ENCODE measurements at places on chromosomes 7 and 10. TPM values are rescaled to one million over a fixed set of nuclear protein-coding genes. Genes with fewer than 3 reads are reported as not detected.

DNA sequence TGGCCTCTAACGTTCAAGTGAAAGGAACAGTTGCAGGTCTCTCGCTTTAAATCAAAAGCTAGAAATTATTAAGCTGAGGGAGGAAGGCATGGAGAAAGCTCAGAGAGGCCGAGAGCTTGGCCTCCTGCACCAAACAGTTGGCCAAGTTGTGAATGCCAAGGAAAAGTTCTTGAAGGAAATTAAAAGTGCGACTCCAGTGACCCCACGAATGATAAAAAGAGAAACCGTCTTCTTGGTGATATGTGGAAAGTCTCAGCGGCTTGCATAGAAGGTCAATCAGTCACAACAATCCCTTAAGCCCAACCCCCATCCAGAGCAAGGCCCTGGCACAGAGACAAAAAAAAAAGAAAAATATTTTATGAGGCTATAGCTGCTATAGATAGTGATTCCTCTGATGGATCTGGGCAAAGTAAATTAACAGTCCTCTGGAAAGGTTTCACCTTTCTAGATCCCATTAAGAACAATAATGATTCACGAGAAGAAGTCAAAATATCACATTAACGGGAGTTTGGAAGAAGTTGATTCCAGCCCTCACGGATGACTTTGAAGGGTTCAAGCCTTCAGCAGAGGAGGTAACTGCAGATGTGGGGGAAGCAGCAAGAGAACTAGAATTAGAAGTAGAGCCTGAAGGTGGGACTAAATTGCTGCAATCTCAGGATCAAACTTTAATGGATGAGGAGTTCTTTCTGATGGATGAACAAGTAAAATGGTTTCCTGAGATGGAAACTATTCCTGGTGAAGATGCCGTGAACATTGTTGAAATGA lies 42.5 kb upstream of the INPP5A start:
- no peak for DNase-seq

- DNase-seq: peak; percentile 11
Observed at GRCh38 chr10:99629625-99629978, 9.4 kb upstream of the SLC25A28 start.

DNA sequence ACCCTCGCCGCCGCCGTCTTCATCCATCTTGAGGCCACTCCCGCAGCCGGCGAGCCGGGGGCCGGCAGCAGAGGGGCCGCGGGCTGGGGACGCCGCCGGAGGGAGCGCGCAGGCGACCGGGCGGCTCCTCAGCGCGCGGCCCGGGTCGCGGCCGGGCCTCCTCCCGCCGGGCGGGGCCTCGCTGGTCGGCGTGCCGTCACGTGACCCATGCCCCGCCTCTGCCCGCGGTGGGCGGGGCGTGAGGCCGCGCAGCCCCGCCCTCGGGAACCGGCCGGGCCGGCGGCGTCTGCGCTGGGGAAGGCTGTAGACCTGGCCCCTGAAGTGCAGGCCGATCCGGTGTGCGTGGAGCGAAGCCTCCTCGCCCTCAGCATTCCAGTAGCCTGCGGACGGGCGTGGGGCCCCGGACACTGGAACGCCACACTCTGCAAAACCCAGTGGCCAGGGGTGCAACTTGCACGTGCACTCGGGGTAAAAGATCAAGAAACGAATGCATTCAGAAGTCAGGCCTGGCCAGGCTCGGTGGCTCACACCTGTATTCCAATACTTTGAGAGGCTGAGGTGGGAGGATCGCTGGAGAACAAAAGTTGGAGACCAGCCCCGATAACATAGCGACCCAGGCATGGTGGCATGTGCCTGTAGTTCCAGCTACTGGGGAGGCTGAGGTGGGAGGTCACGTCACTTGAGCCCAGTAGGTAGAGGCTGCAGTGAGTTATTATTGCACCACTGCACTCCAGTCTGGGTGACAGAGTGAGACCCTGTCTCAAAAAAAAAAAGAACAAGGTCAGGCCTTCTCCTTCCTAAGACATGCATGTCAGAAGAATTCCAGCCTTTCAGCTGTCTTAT lies at the start of gene CYTH3:
Gene CYTH3 (minus strand): TSS at position 144 of the 843 bp plus-strand sequence. CDS start 117 bp downstream, at position 27.
- DNase-seq: peak; percentile 75

NODAL gene
- polyA plus RNA-seq: 0.41 TPM

GSTO2 gene
- polyA plus RNA-seq: 43.3 TPM

ACSM6 gene
- not detected for polyA plus RNA-seq

DNA sequence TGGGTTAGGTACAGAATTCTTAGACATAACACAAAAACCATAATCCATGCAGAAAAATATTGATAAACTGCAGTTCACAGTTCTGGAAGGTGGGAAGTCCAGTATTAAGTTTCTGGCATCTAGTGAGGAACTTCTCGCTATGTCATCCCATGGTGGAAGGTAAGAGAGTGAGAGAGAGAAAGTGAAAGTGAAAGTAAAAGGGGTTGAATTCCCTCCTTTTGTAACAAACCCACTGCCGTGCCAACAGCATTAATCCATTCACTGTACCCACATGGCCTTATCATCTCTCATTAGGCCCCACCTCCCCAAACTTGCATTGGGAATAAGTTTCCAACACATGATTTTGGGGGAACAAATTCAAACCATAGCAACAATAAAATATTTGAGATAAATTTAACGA lies 17.1 kb downstream of the ZNF485 start:
- no peak for DNase-seq
